ENCODE measurements at places on chromosomes 1 and 21. TPM values are rescaled to one million over a fixed set of nuclear protein-coding genes. Genes with fewer than 3 reads are reported as not detected.

DNA sequence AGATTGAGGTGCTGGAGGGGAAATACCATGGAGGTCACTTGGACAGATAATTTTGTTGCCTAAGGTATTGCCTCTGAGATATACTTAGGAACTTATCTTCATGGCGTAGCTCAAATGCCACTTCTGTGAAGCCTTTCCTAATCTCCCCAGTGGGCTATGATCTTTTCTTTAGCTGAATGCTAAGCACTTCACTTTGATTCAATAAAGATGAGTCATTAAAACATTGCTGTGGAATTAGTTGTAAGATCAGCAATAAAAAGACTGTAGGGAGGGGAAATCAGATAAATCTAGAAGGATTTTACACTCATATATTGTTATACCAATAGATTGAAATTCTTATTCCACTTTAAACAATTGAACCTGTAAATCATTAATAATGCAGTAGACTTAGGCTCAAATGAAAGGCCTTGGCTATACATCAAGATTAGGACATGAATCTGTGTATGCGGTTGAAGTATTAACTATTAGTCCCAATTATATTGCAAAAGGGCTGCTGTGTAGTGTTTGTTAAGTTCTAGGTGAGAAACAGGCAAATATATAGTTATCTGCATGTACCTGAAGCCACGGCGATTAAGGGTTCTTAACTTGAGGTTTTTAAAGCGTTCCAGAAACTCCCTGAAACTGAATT, 19.2 kb upstream of the MAGOH start:
- no peak for DNase-seq

Gene TRAF3IP3
- 717 TPM for total RNA-seq

- DNase-seq: no peak
Measured at GRCh38 chr1:228744356-228744755, 9.1 kb downstream of the RHOU start.

GRCh38 chr1:63669151-63669961, 76.1 kb downstream of the PGM1 start:
- DNase-seq: no peak

DNA sequence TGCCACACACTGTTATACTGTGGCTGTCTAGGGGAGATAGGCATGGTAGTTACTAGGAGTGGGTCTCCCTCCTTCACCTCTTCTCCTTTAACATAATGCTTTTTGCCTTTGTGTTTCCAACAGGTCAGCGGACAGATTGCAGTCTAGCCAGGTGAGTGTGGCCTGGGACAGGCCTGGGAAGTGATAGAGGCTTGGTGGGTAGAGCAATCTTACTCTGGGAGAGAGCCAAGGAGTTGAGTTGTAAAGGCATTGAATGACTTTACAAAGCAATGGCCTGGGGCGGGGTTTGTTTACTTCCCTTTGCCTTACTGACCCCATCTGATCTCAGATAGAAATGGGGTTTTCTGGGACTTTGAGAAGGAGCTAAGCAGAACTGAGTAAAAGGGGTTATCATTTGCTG, 51.0 kb upstream of the IKBKE start:
- no peak for DNase-seq

DNA sequence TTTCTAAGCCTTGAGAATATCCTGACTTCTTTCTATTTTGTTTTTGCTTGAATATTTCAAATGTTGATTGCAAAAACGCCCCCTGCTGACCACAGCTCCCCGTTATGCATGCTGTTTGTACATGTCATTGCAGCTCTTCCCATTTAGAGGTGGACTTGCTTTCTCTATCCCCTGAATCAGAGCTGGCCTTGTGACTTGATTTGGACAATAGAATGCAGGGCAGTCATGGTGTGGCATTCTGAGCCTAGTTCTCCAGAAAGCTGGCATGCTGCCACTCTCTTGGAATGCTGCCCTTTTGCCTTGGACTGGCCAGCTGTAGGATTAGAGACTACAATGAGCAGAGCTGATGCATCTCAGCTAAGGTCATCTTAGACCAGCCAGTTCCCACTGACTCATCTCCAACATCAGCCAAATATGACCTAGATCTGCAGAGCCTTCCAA, 1561.5 kb downstream of the MRPL39 start:
- DNase-seq: no peak

DNA sequence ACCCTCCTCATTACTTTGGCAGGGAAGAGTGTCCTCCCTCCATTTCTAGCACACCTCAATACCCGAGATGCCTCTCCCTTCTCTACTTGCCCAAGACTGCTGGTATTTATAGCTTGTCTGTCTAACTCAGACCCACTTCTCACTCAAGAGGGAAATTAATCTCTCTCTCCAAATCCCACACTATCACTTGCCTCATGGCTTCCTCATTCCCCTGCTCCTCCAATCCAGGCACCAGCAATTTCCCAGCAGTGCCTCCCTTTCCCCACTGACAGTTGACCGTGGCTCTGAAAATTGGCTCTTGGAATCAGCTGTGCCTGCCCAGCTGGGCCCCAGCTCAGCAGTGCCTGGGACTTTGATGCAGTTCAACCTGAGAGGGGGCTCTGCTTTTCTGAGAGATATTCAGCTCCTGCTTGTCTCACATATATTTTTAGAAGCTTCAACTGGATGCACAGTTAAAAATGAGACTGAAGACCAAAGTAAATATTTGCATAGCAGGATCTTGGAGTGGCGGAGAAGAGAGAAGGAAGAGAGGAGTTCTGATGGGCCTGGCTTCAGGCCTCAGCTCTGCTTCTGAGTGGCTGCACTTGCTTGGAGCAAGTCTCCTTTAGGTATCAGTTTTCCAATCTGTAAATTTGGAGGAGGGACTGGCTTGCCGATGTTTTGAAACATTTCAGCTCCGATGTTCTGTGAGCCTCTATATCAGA, 81.1 kb upstream of the SPATA6 start:
- DNase-seq: no peak

DNA sequence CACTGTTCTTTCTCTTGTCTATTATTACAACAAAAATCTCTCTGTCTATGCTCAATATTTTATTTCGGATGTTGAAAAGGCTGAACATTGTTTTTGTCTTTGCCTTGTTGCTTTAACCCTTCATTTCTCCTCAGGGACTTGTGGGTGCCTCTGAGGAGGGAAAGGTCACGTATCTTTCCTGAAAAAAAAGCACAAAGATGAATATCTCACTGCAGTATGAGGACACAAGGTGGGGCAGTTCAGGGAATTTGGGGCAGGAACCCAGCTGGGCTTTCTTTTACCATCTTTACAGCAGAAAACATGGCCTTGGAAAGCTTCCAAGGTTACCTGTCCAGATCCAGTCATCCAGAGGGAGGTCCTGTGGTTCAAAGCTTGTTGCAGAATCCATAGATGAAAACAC, 99.1 kb upstream of the LPGAT1 start:
- DNase-seq: no peak

- DNase-seq: no peak
Measured at GRCh38 chr1:209123601-209124000, 459.9 kb upstream of the CAMK1G start.

GRCh38 chr1:12615865-12616708, 1.9 kb downstream of the DHRS3 start:
- no peak for DNase-seq

DNA sequence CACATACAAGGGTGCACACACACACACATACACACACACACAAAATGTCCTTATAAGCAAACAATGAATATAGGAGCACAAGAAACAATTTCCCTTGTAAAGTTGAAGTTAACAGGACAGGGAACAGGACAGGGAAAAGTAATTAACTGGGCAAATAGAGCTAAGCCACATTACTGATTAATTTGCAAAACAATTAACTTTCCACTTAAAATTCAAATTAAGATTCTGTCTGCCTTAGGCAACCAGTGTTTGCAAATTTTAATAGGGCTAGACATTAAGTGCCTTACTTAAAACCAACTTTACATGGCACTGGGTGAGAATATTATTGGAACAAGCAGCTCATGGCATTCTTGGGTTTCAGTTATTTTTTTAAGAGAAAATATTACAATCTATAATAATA, 6.8 kb upstream of the CLDN8 start:
- no peak for DNase-seq

GRCh38 chr1:177384461-177384860, 213.7 kb downstream of the BRINP2 start:
- DNase-seq: no peak

DNA sequence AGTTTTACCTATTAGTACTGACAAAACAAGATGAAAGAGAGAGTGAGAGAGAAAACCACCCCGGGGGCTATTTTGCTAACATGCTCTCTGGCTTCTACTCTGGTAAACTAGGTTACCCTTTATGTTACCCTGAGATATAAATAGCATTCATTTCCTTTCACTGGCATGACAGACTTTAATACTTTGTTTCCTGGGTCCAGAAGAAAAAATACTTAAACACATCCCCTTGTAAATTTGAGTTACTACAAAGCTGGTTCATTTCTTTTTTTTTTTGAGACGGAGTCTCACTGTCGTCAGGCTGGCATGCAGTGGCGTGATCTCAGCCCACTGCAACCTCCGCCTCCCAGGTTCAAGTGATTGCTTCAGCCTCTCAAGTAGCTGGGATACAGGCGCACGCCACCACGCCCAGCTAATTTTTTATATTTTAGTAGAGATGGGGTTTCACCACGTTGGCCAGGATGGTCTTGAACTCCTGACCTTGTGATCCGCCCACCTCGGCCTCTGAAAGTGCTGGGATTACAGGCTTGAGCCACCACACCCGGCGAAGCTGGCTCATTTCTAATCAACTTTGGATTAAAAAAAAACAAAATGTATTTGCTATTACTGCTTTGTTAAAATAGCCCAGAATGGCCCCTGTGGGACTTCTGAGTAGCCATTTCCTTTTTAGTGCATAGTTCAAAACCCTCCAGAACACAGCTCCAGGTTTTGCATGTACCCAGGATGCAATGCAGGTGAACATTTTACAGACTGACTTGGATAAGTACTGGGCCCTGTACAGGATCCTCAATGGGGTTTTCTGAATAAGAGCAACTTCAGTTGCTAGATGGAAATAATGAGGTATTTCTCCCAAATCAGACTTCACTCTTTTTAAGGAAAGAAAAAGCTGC, 20.6 kb downstream of the INPP5B start:
- DNase-seq: no peak

- no peak for DNase-seq
Measured at GRCh38 chr1:231206856-231207255, 34.2 kb upstream of the GNPAT start.

DNA sequence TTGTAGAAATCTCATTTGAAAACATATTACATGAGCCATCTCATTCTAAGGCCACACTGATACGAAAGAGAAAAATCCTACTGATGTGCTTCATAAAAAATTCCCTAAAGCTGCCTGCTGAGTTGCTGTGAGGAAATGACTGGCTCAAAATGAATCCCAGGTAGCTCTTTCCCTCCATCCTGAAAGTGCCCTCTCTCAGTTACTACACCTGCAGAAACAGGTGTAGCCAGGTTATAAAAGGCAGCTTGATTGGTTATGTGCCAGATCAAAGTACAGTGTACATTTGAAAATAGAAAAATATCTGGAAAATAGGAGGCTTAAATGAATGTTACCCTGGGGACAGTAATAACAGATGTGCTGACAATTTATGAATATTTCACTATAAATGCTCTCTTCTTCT, 833.4 kb upstream of the ADGRL4 start:
- no peak for DNase-seq

DNA sequence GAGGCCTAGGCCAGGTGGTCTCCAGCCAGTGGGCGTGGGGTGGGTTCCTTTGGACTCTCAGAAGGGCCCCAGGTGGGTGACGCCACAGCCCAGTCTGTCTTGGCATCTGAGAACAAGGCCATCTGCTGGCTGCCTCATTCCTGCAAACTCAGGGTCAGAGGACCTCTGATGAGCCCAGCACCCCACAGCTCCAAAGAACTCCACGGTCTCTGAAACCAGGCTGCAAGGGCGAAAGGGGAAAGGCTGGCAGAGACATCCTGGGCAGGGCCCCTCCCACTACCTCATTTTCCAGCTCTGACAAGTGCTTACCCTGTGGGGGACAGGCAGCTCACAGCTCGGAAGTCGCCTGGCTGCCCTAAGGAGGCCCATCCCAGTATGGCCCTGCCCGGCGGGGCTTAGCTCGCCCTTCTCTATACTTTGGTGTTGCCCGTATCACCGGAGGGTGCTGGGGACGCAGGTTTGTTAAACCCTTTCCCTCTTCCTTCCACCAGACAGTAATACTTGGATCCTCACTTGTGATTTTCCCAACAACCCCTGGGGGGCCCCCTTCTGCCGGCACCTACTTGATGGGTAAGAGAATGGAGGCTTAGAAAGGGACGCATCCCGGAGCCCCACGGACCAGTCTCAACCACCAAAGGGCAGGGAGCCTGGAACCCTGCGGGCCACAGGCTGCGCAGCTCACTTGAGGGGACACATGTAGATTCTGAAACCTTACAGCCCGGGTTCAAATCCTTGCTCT, 10.9 kb upstream of the EDN2 start:
- DNase-seq: no peak

DNA sequence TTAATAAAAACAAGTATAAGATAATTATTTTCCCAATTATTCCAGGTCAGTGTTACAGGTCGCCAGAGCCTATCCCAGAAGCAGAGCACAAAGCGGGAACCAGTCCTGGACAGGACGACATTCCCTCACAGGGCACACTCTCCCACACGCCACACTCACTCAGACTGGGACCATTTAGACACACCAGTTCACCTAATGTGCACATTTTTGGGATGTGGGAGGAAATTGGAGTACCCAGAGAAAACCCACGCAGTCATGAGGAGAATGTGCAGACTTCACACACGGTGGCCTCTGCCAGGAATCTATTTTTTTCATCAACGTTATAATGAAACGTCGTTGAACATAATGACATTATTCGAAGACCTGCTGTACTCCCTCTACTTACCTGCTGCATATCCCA, 20.5 kb upstream of the NRDC start:
- no peak for DNase-seq

- DNase-seq: no peak
Measured at GRCh38 chr1:213457733-213458132, 406.7 kb downstream of the RPS6KC1 start.

Gene RGS4
- not detected for total RNA-seq

Gene S100A1
- not detected for total RNA-seq

Gene SYCP1
- not detected for total RNA-seq

GRCh38 chr1:96515925-96516324, 205.7 kb upstream of the PTBP2 start:
- no peak for DNase-seq

Gene PDE9A
- 15.7 TPM for total RNA-seq

GRCh38 chr1:81506699-81507098, 294.0 kb upstream of the ADGRL2 start:
- DNase-seq: no peak

GRCh38 chr1:13782634-13783360, 82.8 kb downstream of the PRDM2 start:
- no peak for DNase-seq

- no peak for DNase-seq
Measured at GRCh38 chr21:16248705-16249104, 518.9 kb downstream of the USP25 start.
